ENCODE measurements at places on chromosomes 4 and X.

DNA sequence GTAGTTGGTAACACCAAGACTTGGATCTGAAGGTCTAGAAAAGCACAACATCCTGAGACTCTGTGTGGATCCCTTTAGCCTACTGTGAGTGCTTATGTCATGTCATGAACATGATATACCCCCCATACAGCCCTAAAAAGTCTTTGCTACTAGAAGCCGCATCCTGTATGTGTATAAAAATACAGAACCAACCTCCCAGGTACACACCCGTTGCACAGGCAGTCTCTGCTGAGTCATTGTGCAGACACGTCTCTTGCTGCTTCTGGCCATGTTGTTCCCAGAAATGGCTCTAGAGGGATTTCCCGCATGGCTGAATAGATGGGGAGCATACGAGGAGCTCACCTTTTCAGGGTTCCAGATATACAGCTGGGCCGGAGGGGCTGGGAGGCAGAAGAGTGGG lies 93.3 kb downstream of the MAMLD1 start:
- no peak for DNase-seq

- no peak for DNase-seq
Measured at GRCh38 chrX:9847071-9847470, 60.8 kb downstream of the SHROOM2 start.

DNA sequence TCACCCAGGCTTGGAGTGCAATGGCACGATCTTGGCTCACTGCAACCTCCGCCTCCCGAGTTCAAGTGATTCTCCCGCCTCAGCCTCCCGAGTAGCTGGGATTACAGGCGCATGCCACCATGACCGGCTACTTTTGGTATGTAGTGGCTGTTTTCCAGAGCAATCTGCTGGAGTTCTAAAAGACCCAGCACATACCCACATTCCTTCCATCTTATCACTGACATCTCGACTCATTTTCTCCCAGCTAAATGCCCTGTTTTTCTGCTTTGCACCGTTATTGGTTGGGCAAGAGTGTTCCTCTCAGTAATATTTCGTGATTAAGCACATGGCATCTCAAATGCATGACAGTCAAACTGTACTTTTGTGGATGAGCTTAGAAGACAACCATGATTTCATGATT lies 53.7 kb downstream of the PRKX start:
- no peak for DNase-seq

DNA sequence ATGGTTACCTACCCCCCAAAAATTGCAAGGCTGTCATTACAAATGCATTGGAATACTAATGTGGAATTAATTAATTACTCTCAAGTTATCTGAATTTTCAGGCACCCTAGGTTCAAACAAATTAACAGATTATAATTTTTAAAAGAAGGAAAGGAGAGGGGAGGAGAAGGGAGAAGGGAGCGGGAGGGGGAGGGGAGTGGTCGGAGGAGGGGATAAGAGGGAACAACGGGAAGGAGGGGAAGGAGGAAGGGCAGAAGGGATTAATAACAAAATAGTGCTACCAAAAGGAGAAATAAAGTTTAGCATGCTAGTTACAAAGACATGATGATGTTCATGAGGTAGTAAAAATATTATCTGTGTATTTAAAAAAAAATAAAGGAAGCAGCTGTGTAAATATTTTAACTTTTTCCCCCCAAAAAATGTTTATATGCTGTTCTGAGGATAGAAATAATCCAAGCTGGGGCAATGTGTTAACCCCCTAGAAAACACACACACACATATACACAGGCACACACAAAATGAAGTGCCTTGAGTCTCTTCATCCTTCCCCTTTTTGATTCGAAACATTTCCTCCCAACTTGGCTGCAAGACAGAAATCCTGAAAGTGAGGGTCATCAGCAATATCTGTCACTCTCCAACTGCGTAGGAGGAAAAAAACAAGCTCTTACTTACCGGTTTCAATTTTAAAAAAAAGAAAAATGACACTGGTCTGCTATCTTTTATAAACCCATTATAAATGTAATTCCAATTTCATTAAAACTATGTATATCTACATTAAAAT lies 58.8 kb downstream of the PPP3CA start:
- DNase-seq, result no peak

GRCh38 chrX:51874123-51874522 lies 19.3 kb upstream of the MAGED1 start:
- no peak for DNase-seq

DNA sequence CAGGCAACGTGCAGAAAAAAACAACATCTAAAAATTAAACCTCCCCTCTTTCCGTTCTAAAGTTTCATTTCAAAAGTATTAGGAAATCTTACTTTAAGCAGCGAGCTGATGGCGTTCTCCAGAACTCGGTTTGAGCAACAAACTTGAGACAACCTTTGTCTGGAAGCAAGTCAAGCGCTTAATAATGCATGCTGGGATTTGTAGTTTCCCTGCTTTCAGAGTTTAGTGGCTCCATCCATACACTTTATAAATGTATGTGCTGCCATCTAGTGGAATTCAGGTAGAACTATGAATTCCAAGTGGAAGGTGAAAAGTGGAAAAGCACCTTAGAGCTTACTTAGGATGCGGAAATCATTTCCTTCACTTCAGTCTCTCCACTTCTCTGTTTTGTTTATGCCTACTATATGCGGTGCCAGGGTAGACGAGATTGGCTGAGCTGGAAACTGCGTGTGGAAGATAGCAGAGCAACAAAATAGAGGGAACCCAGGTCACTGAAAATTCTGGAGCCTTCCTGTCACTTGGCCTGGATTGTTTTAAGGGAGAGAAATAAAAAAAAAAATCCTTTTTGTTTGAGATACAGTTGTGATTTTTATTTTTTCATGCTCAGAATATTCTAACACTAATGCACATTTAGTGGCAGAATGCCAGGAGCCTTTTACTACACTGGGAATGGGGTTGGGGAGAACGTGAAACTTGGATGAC lies at the start of gene BDH2:
Gene BDH2 (minus strand): TSS at position 144 of the 702 bp plus-strand sequence. CDS start 3,580 bp downstream, outside the sequence.
- DNase-seq, result peak; percentile 48

GRCh38 chr4:67401902-67402301 lies 143.4 kb downstream of the CENPC start:
- DNase-seq, result no peak

- DNase-seq, result no peak
Measured at GRCh38 chr4:13892739-13893105, 265.2 kb upstream of the BOD1L1 start.

DNA sequence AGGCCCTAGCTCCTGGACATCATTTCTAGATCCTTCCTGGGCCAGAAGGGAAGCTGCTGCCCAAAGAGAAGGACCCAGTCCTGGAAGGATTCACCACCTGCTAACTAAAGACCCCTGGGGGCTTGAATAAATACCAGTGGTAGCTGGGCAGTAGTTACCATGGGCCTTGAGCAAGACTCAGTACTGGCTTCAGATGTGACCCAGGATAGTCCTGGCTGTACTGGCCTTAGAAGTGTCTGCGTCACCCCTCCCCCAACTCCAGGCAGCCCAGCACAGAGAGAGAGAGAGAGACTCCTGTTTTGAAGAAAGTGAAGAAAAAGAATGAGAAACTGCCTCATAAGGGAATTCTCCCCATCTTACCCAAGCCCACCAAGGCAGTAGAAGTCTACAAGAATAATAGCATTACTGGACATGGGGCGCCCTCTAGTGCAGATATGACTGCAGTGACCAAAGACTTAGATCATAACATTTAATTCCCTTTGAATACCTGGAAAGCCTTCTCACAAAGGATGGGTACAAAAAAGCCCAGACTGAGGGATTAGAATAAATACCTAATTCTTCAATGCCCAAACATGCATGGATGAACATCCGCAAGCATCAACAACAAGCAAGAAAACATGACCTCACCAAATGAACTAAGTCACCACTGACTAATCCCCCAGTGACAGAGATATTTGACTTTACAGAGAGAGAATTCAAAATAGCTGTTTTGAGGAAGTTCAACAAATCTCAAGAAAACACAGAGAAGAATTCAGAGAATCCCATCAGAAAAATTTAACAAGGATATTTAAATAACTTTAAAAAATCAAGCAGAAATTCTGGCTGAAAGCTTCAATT lies 171.8 kb downstream of the HNRNPD start:
- peak; percentile 35 for DNase-seq

DNA sequence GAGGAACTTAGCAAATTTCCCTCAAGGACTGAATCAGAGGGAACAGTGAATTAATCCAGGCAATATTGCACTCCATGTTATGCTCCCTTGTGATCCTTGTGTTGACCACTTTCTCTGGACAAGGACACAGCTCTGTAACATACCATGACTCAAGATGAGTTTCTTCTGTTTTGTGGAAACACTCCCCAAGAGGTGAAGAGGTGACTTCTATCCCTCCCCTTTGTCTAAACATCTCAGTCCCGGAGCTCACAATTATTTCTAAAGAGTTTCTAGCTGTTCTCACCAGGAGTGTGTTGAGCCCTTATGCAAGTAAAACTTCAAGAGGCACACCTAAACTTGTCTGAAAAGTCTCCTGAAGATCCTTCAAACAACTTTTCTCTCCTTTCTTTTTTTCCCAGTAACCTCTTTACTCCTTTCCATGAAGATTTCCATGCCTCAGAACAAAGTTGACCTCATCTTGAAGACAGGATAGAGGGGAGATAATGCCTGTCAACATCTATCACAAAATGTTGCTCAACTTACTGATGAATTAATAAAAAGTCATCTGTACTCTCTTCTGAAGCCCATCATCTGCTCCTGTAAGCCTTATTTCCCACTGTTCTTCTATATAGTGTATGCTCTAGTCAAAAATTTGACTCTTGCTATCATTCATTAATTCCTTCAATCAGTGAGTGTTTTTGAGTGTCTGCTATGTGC lies 429.1 kb downstream of the SPRY1 start:
- DNase-seq, result no peak

GRCh38 chr4:145829629-145830395 lies 108.8 kb downstream of the ZNF827 start:
- no peak for DNase-seq

- no peak for DNase-seq
Measured at GRCh38 chrX:26470941-26471340, 255.0 kb downstream of the MAGEB5 start.

GRCh38 chrX:19931146-19931545 lies 43.7 kb upstream of the SH3KBP1 start:
- no peak for DNase-seq

DNA sequence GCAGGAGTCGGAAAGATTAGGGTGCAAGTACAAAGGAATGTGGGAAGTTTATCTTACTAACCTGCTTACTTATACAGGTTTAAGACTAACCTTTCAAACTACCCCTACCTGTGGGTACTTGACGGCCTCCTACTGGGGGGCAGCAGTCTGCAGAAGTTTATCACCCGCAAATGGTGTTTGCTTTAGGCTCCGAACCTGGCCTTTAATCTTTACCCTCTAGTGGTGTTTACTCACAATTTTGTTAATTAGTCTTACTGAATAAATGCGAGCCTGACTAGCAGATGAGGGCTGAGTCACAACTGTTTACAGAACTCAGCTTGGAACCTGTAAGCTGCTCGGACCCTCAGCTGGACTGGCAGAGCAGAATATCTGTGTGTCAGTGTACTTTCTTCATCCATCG lies 204.2 kb upstream of the GPRIN3 start:
- DNase-seq, result no peak

DNA sequence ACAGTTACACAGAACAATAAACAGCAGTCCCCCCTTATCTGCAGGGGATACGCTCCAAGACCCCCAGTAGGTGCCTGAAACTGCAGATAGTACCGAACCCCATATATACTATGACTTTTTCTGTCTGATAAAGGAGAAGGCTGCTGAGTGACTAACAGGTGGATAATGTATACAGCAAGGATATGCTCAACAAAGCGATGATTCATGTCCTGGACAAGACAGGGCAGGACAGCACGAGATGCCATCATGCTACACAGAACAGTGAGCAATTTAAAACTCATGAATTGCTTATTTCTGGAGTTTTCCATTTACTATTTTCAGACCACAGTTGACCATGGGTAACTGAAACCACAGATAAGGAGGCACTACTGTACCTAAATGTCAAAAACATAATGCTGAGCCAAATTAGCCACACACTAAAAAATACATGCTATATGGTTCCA lies 76.1 kb downstream of the MANBA start:
- DNase-seq, result no peak

- no peak for DNase-seq
Measured at GRCh38 chrX:37405956-37406355, 56.8 kb downstream of the PRRG1 start.

DNA sequence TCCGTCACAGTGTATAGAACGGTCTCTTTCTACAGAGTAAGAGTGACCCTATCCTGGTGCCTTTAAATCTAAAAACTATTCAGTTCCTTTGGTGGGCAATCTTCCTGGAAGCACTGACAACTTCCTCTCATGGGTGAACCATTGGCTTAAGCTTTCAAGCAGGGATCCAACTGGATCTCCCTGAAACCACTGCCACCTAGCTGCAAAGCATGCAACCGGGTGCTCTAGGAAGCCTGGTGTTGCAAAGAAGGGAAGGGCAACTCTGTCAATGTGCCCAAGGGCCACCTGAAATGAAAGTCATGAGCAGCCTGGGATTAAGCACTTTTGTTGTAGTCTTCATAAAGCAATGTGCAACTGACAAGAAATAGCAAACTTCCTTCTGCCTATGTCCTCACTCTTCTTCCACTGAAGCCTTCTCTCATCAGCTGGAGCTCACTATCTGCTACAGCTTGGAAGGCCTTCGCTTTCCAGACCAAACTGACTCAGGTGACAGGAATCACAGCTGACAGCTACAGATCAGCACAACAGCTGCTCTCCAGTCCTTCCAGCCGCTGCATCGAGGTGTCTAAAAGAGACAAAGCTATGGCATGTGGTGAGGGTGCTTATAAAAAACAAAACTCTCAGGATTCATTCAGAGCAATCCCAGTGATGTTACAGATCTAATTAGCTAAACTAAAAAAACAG lies 46.1 kb downstream of the SETD7 start:
- no peak for DNase-seq

GRCh38 chrX:71532078-71532752 lies 689 bp upstream of the OGT start:
- DNase-seq, result peak; percentile 41

DNA sequence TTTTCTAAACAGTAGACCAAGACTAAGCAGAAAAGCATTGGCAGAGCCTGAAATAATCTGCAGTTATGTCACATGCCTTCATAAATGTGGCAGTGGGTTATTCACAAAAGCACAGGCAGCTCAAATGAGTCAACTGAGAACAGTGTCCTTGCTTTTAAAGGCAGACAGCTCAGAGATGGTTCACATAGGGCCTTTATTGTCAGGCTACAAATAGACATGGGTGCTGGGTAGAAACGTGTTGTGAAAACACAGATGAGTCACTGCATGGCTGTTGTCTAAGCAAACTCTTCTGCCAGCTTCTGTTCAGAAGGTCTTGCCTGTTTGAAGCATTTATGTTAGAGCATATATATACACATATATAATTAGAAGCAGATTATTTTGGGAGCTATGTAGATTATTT lies 118.0 kb downstream of the SLC4A4 start:
- DNase-seq, result no peak

DNA sequence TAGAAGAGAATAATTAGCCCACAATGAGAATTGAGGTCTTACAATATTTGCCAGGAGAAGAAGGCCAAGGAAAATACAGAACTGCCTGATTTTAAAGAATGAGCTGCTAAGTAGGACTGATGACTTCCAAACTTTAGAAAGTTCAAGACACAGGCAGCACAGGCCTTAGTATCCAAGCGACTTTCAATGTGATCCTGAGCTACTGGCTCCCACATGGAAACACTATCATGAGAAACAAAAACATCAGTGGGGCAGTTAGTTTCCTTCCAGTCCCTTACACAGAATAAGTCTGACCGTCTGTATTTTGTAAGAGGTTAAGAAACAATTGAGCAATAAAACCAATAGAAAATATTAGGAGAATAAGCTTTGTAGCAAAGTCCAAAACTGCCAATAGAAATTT lies 251.4 kb downstream of the COL25A1 start:
- no peak for DNase-seq
